Cardiac muscle cell (in vitro differentiated cells and primary cell): ENCODE measurements at places on chromosomes 2 and 18. TPM values are rescaled to one million over a fixed set of nuclear protein-coding genes. Genes with fewer than 3 reads are reported as not detected.

Gene C18orf54
- 1.3 and 2.5 TPM in 2 replicates for total RNA-seq

Gene LRRFIP1
- 66.3 and 95.3 TPM in 2 replicates for total RNA-seq

Gene NETO1
- 3.6 and 4.1 TPM in 2 replicates for total RNA-seq

Gene GALNT13
- 1.4 and 3.1 TPM in 2 replicates for total RNA-seq

Gene FSIP2
- 6.1 and 13.8 TPM in 2 replicates for total RNA-seq

Gene ZNF385B
- 2.7 and 3.0 TPM in 2 replicates for total RNA-seq

Gene RGPD8
- total RNA-seq, result 8.4 and 17.0 TPM in 2 replicates

Gene IL37
- not detected in 2 replicates for total RNA-seq

Gene POMC
- 2.8 and 3.9 TPM in 2 replicates for total RNA-seq

Gene RETREG2
- total RNA-seq, result 72.0 and 74.0 TPM in 2 replicates

Gene ANKRD12
- total RNA-seq, result 12.6 and 88.8 TPM in 2 replicates

Gene ANKRD36
- 29.8 and 72.7 TPM in 2 replicates for total RNA-seq

Gene ALLC
- total RNA-seq, result not detected in 2 replicates

Gene AFF3
- 12.8 and 16.2 TPM in 2 replicates for total RNA-seq

Gene CYP27C1
- total RNA-seq, result 1.5 and 1.6 TPM in 2 replicates

Gene ZCCHC2
- 12.2 and 25.2 TPM in 2 replicates for total RNA-seq

Gene MYO7B
- total RNA-seq, result 0.06 TPM in 1 of 2 replicates, not detected in the other

Gene TGFA
- 0.21 and 4.6 TPM in 2 replicates for total RNA-seq

Gene DDX1
- 37.5 and 37.9 TPM in 2 replicates for total RNA-seq

Gene LYPD6B
- total RNA-seq, result 1.6 and 3.9 TPM in 2 replicates

Gene OR6B2
- not detected in 2 replicates for total RNA-seq

Gene ONECUT2
- total RNA-seq, result 0.03 and 0.04 TPM in 2 replicates

Gene IL1F10
- not detected in 2 replicates for total RNA-seq

Gene SAG
- total RNA-seq, result not detected in 2 replicates

Gene TANC1
- total RNA-seq, result 21.8 and 34.8 TPM in 2 replicates

Gene CAD
- total RNA-seq, result 31.1 and 51.7 TPM in 2 replicates

Gene PTPRN
- total RNA-seq, result 0.36 and 1.2 TPM in 2 replicates

Gene MAB21L4
- 0.07 TPM in 1 of 2 replicates, not detected in the other for total RNA-seq

Gene PIEZO2
- 0.32 and 0.69 TPM in 2 replicates for total RNA-seq

Gene SLC38A11
- total RNA-seq, result not detected in 2 replicates

Gene KLF11
- 11.0 and 11.9 TPM in 2 replicates for total RNA-seq

Gene PAX8
- total RNA-seq, result not detected in 2 replicates

Gene MLPH
- total RNA-seq, result 0.11 and 0.27 TPM in 2 replicates
